Stimulated activated CD4-positive, alpha-beta T cell treated with anti-CD3 and anti-CD28 coated beads, Interleukin-1b, Interleukin-23, amount 100 ng/mL, for 1 hour (primary cell): ENCODE measurements at places on chromosomes 6 and 20.
A peak's percentile ranks its signal among the peaks of the same experiment; 100 is the strongest.

- no peak for DNase-seq
These were observed 481 bp downstream of the ZNF133 start for GRCh38 chr20:18288749-18289267.

DNA sequence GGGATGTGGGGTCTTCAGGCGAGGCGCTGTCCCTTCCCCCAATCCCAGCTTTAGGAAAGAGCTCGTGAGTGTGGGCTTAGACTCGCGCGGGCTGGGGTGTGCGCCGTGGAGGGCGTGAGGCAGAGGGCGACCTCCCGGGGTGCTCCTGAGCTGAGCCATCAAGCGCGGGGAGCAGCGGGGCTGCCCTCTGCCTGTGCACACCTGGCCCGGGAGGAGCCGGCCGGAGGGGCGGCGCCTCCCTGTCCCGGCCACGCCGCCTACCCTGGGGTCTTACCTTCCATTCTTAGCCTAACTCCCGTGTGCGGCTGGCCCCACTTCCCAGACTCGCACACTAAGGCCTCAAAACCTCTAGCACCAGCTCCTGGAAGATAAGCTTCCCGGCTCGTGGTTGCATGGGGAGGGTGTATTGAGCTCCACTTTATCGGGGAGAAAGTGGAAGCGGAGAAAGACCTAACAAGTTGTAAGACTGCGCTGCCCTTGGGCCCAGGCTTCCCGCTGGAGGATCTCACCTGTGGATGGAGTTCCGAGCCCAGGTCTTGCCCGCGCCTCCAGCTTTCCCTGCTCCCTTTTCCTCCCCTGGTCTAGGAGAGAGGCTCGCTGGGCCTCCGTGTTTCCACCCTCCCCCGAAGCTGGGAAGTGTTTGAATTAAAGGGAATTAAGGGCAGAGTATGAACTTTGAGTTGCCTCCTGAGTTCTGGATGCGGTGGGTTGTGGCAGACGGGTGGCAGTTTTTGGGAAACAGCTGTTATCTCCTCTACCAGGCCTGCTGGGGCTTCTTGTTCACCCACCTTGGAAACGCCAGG is 1.2 kb downstream of the DNMT3B start:
- DNase-seq, result no peak

DNA sequence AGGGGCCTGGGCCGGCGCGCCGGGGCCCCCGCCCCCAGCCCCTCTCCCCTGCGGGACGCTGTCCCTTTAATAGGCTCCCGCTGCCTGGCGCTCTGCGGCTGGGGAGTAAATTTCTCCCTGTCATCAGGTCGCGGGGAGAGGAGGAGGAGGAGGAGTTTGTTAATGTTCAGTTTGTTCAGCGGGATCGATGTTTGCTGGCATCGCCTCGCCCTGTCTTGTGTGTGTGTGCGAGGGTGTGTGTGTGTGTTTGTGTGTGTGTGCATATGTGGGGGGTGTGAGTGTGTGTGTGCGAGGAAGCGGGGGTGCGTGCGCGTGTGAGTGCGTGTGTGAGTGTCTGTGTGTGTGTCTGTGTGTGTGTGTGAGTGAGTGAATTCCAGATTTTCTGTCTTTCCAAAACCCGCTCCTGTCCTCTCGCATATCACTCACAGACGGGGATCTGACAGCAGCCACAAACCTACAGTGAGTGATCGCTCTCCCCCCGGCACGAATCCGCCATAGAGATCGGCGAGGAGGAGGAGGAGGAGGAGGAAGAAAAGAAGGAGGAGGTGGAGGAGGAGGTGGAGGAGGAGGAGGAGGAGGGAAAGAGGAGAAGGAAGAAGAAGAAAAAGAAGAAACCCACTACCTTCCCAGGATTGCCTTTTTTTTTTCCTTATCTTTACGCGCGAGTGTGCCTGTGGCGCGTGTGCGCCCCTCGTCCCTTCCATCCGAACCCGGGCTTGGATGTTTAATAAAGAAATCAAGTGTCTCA is at the start of gene TSHZ2:
Gene TSHZ2, plus strand, starts transcription at position 169 of the 748 bp plus-strand sequence. CDS start 936 bp downstream, outside the sequence.
- peak; percentile 33 for DNase-seq

- no peak for DNase-seq
These were observed 16.3 kb upstream of the VEGFA start for GRCh38 chr6:43753570-43754183.

DNA sequence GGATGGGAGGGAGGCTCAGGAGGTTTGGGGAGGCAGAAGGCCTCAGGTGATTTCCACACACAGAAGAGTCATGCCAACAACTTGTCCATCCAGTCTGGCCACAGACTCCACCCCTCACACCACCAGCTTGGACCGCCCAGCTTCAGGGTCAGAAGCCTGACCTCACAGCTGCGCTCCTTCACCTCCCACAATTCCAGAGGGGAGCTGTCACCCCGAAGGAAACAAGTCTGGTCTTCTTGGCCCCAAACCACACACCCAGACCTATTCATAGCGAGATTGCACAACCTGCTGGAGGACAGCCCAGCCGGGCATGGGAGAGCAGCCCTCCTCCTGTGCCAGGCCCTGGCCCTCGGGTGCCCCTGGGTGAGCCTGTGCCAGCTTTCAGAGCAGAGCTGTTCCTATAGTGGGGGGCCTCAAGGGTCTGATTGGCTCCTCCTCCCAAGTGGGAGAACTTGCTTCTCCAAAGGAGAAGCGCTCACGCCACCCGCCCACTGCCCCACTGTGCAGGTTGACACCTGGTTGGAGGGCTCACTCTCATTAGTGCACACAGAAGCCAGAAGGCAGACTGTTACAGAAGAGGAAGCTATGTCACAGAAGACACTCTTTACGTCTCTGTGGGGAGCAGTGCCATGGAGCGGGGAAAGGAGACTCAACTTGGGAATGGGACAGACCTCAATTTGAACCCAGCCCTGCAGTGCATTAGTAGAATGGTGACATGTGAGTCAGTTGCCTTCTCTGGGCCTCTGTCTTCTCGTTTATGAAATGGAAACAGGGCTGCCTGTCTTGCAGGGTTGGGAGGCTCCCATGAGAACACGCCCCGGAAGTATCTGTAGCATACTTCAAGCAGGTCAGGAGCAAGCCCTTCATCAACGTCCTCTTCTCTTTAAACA is 128.8 kb downstream of the FOXO3 start:
- DNase-seq, result no peak

DNA sequence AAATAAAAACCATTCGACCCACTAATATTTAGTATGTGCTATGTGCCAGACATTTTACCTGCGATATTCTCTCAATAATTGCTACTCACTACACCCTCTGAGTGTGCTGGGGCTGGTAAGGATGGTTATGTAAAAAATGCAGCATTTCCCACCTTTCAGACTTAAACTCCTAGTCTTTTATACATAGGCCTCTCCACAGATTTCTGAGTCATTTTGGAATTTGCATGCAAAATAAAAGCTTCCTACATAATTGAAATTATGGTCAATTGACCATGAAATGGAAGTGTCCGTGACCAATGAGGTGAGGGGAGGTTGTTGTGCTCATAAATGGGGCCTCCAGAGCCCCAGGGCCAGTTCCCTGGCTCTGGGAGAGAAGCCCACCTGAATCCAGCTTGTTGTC is 37.7 kb upstream of the MAFB start:
- no peak for DNase-seq

- no peak for DNase-seq
These were observed 188.7 kb upstream of the CEP162 start for GRCh38 chr6:84416043-84416657.

GRCh38 chr6:137776786-137777686 is 90.0 kb upstream of the TNFAIP3 start:
- no peak for DNase-seq

DNA sequence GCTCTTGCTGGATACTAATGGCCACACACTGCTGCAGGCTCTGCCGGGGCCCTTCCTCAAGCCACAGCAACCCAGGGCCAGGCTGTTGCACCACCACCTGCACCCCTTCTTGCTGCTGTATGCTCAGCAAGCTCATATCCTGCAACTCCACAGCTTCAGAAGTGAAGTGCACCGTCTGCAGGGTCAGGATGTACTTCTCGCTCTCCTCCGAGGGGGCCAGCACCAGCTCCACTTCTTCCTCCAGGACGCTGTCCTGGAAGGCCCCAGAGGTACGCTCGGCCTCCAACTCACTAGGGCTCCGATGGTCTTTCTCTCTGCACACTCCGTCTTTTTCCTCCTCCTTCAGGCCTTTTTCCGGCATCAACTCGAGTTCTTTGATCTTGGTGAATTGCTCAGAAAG is 1.2 kb downstream of the CTCFL start:
- no peak for DNase-seq

- DNase-seq, result no peak
These were observed 119.3 kb upstream of the NAA20 start for GRCh38 chr20:19897891-19898290.

GRCh38 chr6:75171567-75171966 is 34.3 kb downstream of the COL12A1 start:
- no peak for DNase-seq

DNA sequence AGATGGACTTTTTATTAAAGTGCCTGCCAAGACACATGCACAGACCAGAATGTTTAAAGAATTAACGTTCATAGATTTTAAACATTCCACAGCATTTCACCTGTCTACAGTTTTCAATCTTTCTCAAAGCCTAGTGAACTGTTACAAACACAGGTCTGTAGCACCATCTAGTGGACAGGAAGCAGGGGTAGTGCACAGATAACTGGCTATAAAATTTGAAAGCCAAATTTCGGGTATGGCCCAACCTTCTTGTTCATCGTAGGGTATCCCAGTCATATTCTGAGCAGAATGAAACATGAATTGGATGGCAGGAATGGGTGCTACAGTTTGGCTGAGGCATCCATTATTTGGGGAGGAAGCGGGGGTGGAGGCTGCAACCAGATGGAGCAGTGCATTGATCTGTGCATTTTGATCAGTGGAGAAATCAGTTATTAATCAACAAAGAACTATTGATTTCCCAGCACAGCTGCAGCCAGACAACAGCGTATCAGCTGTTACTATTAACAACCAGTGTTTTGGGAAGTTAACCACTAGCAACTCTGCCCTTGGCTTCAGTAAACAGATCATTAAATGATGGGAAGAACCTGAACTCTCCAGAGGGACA is 56.1 kb upstream of the B3GAT2 start:
- DNase-seq, result no peak

- DNase-seq, result no peak
These were observed 62.9 kb downstream of the GTF2H5 start for GRCh38 chr6:158230967-158231550.

GRCh38 chr20:19964289-19965265 is 52.6 kb upstream of the NAA20 start:
- DNase-seq, result no peak

GRCh38 chr20:61251529-61252393 is at the start of gene CDH4:
TSS of gene CDH4 (plus strand) at chr20:61252261.
- DNase-seq, result no peak

- DNase-seq, result no peak
These were observed 36.5 kb downstream of the SYTL3 start for GRCh38 chr6:158686311-158686710.

DNA sequence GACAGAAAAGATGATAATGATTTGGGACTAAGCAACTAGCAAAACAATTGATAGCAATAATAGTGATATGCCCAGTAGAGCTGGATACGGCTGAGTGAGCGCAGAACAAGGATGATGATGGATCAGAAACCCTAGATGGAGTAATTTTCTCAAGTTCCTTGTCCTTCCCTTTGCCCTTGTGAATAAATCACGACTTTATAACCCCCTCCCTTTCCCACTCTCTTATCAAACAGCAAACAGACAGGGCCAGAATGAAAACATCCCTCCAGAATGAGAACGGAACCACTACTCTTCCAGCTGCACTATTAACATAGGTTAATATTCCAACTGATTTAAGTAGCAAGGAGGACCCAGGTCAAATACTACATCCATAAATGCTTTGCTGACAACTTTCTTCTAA is 1.3 kb upstream of the MTFR2 start:
- no peak for DNase-seq

- no peak for DNase-seq
These were observed 220.5 kb downstream of the TENT5A start for GRCh38 chr6:81531869-81532561.

GRCh38 chr20:33985280-33985679 is 8.4 kb upstream of the RALY start:
- no peak for DNase-seq
